ENCODE measurements at places on chromosomes 12 and 14. TPM values are rescaled to one million over a fixed set of nuclear protein-coding genes. Genes with fewer than 3 reads are reported as not detected.

- no peak for DNase-seq
Measured at GRCh38 chr14:93785423-93785822, 2.9 kb downstream of the PRIMA1 start.

DNA sequence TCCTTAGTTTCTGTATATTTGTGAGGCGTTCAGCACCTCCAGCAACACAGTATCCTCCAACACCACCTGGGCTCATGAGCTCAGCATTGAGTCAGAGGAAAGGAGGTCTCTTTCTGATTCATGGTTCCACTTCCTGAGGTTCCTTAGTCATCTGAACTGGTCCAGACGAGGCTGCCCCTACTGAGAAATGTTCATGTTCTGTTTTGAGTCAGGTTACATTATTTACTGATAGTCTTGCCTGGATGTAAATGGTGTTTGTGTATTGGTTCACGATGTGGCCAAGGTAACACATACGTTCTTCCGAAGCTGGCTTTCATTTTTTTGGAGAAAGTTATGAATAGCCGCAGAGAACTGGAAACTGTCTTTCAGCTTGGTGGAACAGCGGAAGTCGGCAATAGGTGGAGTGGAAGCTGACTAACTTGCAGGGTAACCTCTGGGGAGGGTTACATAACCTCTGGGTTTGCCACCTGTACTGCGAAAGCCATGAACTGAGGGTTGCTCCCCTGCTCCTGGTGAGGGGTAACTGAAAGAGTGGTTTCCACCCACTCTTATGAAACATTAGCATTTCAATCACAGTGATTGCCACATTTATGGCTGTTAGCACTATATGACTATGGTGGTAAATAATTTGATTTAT is 42.2 kb upstream of the MANSC4 start:
- DNase-seq, result peak; percentile 11

DNA sequence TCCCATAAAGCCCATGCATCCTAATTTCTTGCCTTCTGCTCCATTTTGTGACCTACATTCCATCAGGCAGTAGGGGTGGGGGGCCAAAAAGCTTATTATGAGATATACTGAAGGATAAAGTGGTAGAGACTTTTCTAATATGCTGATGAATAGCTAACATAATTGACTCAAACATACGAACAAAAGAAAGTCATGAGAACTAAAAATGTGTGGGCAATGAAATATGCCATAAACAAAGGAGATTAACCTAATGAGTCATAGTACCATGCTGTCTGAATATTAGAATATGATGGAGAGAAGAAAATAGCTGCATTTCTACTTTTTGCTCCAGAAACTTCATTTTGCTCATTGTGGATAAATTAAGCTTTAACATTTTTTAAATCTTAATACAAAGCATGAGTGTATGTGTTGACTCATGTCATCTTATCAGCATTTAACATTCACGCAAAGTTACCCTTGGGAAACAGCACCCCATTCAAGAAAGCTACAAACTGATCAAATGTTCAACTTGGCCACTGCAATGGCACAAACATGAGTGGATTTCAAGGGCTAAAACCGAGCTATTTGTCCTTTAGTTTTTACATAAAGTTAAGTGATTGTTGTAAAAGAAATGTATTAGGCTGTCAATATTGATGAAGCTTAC is 64.0 kb upstream of the DIO2 start:
- DNase-seq, result no peak

- no peak for DNase-seq
Measured at GRCh38 chr12:102521662-102522277, 41.4 kb upstream of the IGF1 start.

DNA sequence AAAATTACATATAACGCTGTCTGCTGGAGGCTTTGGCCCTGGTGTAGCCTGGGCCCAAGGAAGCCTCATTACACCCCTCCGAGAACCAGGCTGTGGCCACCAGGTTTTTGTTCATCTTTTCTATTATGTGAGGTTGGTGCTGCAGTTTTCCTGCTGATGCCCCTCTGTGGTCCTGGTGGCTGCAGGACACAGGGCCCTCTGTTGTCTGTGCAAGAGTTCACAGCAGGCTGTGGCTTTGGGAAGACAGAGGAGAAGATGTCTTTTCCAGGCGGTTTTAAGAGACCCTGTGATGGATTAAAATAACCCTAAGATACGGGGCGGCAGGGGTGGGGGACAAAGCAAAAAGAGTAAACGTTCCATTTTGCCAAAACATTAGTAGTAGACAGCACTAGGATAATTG is 121.5 kb downstream of the ADGRD1 start:
- DNase-seq, result no peak

DNA sequence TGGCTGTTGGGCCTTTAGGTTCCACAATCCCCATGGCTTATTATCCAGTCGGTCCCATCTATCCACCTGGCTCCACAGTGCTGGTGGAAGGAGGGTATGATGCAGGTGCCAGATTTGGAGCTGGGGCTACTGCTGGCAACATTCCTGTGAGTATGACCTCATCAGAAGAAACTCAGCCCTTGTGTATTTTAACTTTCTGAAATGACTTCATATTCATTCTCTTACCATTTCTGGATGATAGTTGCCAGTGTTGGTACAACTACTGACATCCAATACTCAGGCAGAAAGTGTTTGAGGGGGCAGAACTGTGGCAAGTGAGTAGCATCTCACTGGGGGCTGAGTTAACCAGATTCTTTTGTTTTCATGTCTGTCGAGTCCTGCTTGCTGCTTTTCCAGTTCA is 2.3 kb downstream of the DAZAP2 start:
- DNase-seq, result no peak

DNA sequence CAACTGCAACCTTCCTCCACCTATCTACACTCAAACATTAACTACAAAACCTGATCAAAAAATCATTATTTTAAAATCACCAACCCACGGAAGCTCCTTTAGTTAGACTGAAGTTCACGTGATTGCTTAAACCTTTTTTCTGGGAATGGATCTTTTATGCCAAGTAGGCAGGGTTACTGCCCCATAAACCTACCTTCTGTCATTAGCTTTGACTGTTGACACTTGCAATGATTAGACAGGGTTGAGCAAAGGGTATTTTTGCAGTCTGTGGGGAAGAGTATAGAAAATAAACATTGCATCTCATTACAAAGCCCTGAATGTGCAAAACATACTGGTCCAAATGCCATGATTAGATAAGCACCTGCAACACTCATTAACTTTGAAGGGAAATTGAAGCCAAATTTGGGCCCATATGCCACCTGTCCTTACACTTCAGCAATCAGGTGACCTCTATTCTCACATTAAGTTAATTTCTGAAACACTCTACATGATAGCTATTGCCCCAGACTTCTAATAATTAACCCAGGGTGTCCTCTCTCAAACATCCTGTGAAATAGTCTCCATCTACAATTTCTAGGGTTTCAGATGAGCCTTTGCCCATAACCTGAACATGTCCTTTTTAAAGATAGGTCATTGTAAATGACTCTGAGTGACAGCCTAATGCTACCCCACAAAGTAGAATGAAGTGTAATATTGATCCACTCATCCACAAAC is 156.0 kb upstream of the PLEKHG7 start:
- DNase-seq, result no peak

DNA sequence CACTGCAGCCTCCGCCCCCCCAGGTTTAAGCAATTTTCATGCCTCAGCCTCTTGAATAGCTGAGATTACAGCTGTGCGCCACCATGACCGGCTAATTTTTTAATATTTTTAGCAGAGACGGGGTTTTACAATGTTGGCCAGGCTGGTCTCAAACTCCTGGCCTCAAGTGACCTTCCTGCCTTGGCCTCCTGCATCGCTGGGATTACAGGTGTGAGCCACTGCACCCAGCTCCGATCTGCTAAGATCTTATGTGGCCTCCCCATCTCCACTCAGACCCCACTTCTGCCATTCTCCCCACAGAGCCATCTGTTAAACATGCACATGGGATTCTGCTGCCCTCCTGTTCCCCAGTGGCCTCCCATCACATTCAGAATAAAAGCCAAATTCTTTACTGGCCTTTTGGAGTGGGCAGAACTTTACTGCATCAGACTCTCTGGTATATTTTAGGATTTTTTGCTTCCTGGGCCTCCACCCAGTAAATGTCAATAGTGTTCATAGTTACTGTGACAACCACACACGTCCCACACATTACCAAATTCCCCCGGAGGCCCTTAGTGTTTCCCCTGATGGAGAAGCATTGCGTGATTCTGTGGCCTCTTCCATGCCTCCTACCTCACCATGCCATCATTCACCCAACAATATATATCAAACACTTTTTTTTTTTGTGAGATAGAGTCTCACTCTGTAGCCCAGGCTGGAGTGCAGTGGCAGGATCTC is 96.3 kb downstream of the PTPN11 start:
- DNase-seq, result no peak

DNA sequence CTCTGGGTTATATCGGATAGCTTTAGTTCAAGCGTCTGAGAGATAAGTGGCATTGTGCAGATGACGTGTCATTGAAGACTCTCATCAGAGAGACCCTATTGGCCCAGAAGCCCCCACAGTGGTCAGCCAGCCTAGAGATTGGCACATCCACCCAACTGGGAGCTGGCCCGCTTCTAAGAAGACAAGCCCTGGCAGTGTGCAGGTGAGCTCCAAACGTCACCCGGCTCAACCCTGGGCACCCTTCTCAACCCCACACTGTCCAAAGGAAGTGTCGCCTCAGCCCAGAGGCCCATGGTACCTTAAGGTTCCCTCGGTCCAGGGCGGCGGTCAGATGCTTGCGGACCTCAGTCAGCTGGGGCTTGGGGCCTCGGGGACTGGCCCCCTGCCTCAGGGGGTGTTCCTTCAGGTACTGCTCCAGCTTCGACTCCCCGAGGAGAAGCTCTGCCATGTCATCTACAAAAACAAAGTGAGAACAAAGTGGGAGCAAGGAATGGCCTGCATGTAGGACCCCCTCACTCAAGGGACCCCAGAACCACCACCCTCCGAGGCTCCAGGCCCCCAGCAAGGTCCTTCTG is 30.3 kb downstream of the TTC7B start:
- no peak for DNase-seq

GRCh38 chr14:66234411-66234810 is 251.8 kb upstream of the CCDC196 start:
- DNase-seq, result no peak

DNA sequence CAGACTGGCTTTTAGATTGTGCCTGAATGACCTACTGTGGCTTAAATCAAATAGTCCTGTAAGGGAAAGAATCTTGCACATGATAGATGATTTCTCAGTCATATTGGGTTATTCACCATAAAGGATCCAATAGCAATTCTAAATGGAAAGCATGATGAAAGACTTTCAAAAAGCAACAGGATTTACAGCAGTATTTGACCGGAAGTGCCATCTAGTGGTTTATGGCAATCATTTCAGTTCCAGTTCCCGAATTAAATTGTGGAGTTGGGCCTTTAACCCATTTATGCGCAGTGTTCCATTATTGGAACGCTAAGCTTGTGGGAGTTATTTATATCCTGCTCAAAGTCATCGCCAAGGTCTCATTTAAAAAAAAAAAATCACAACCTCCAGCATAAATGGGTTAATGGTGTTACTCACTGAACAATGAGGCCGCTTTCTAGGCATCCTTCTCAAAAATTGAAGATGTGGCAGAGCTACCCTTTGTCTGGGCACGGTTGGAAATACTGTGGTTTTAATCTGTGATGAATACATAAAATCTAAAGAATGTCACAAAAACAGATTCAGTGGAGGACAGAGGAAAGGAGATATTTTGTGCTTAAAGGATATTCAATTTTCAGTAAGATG is 60.8 kb upstream of the REP15 start:
- peak; percentile 41 for DNase-seq

GRCh38 chr12:119841433-119842210 is 35.5 kb downstream of the CIT start:
- peak; percentile 6 for DNase-seq

DNA sequence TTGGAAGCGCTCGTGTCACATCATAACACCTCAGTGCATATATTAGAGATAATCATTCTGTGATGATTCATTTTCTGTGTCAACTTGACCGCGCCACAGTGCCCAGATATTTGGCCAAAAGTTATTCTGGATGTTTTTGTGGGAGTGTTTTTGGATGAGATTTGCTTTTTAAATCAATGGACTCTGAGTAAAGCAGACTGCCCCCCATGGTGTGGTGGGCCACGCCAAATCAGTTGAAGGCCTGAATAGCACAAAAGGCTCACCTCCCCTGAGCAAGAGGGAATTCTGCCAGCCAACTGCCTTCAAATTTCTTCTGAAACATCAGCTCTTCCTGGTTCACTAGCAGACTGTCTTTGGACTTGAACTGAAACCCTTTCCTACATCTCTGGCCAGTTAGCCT is 24.6 kb upstream of the MAP3K9 start:
- no peak for DNase-seq

The SRRM4 gene
- not detected for polyA plus RNA-seq

The GLI1 gene
- polyA plus RNA-seq, result 13.0 TPM

The ETV6 gene
- polyA plus RNA-seq, result 5.0 TPM

The ALDH2 gene
- polyA plus RNA-seq, result 97.5 TPM

The YEATS4 gene
- polyA plus RNA-seq, result 42.2 TPM

The ZDHHC22 gene
- polyA plus RNA-seq, result 0.16 TPM

The VRTN gene
- polyA plus RNA-seq, result not detected

The MYBPC1 gene
- not detected for polyA plus RNA-seq

The TAS2R7 gene
- not detected for polyA plus RNA-seq

The SYT1 gene
- polyA plus RNA-seq, result 14.3 TPM
